ENCODE measurements at places on chromosomes 7 and 10. TPM values are rescaled to one million over a fixed set of nuclear protein-coding genes. Genes with fewer than 3 reads are reported as not detected.

ABCB1 gene
- total RNA-seq = not detected

ESYT2 gene
- total RNA-seq = 48.6 TPM

SH2D4B gene
- not detected for total RNA-seq

ADAP1 gene
- 1.3 TPM for total RNA-seq

MKX gene
- total RNA-seq = 1.2 TPM

NUTM2E gene
- total RNA-seq = not detected

C10orf67 gene
- total RNA-seq = not detected

ORC5 gene
- total RNA-seq = 12.9 TPM

CEP55 gene
- total RNA-seq = 78.7 TPM

MRC1 gene
- not detected for total RNA-seq

TRPV5 gene
- not detected for total RNA-seq

EMX2 gene
- not detected for total RNA-seq

AQP1 gene
- total RNA-seq = 0.45 TPM

MYL10 gene
- not detected for total RNA-seq

TUBAL3 gene
- not detected for total RNA-seq

NPY4R2 gene
- not detected for total RNA-seq

TMEM196 gene
- not detected for total RNA-seq

LHPP gene
- total RNA-seq = 4.7 TPM

MAT1A gene
- not detected for total RNA-seq

PNLIPRP2 gene
- total RNA-seq = not detected

CCDC7 gene
- 1.8 TPM for total RNA-seq

GNGT1 gene
- total RNA-seq = not detected

SFTPA1 gene
- total RNA-seq = not detected

TMEM26 gene
- 0.89 TPM for total RNA-seq

CFAP69 gene
- 0.30 TPM for total RNA-seq

PALS2 gene
- 3.7 TPM for total RNA-seq

SNX10 gene
- total RNA-seq = 0.17 TPM

SPOCK2 gene
- 0.34 TPM for total RNA-seq

ASZ1 gene
- not detected for total RNA-seq

PIK3CG gene
- total RNA-seq = not detected

FOXI2 gene
- not detected for total RNA-seq

LRRN3 gene
- total RNA-seq = 0.84 TPM

SCIN gene
- total RNA-seq = not detected

CHCHD2 gene
- total RNA-seq = 824 TPM

CPA4 gene
- 28.1 TPM for total RNA-seq

ZNF488 gene
- 0.45 TPM for total RNA-seq

ENTPD1 gene
- total RNA-seq = not detected

FGL2 gene
- 0.15 TPM for total RNA-seq

THNSL1 gene
- 2.4 TPM for total RNA-seq

URGCP gene
- total RNA-seq = 20.2 TPM

CAV2 gene
- total RNA-seq = 92.9 TPM

SPDYE6 gene
- total RNA-seq = not detected

FAM237B gene
- not detected for total RNA-seq

LLCFC1 gene
- total RNA-seq = not detected

AKR1C4 gene
- total RNA-seq = not detected

All from bronchus fibroblast of lung (primary cell).